ENCODE measurements at places on chromosomes 4 and X.

GRCh38 chr4:123597586-123597985 is 201.0 kb downstream of the SPRY1 start:
- DNase-seq, result no peak

GRCh38 chrX:9676738-9677097 is 88.9 kb downstream of the GPR143 start:
- no peak for DNase-seq

GRCh38 chr4:72360075-72360474 is 208.9 kb downstream of the ADAMTS3 start:
- no peak for DNase-seq

- no peak for DNase-seq
Observed at GRCh38 chr4:47209833-47210232, 178.5 kb downstream of the GABRB1 start.

DNA sequence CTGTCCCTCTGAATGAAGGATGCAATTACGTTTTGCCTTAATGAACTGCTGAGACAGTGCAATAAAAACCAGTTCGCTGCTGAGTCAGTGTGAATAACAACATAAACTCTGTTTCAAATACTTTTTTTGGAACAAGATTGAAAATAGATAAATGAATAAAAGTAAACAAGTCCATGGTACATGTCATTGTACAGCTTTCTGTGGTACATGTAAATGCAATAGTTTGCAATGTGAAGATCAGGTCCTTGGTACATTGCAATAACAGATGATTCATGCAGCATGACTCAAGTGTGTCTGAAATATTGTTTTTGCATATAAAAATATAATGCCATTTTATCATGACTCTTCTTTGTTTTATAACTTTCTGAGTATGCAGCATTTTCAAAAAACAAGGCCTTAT is 193.4 kb upstream of the PACRGL start:
- DNase-seq, result no peak

DNA sequence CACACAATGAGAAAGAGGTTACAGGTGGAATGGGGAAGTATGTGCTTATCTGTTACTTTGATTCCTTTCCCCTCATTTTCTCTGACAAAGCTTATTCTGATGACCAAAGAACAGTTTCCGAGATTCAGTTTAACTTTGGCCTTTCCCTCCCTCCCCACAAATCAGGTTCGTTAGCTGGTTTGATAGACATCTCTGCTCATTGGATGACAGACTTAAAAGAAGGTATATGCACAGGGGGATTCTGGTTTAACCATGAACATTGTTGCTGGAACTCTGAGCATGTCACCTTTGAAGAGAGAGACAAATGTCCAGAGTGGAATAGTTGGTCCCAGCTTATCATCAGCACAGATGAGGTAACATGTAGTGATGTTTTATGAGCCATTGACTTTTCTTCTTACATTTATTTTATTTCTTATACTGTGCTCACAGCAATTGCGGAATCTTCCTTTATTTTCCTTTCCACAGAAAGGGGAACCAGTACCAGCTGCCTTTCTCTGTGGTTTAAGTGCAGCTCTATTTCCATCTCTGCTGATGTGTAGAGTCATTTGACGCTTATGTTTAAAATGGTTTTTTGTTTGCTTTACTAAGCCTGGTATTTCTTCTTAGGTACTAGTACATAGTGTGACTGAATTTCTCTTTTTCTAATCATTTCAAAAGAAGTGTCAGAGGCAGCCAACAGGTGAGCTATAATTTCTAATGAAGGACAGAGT is 125.0 kb downstream of the AKAP4 start:
- DNase-seq, result no peak

DNA sequence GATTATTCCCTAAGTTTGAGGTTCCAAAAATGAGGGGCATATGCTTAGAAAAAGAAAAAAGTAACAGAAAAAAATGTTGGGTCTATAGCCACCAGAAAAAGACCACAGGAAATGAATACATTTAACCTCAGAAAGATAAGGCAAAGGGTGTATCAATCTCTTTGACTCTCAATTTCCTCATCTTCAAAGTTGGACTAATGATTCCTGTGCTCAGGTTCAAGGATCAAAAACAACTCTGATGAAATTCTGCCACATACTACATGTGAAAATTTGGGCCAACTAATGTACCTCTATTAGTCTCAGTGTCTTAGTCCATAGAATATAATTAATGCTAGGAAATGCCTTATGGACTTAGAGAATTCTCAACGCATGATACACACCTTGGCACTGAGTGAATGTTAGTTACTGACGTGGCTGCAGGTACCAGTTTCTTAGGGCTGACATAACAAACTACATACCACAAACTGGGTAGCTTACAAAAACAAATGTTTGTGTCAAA is 257.7 kb downstream of the ANKRD50 start:
- DNase-seq, result no peak
